Cortex of kidney (tissue), 1 donor: ENCODE measurements at places on chromosomes 4 and X.

GRCh38 chr4:168683595-168683994 is 186.7 kb downstream of the PALLD start:
- no peak for DNase-seq

- no peak for DNase-seq
Observed at GRCh38 chr4:89193843-89194242, 82.5 kb downstream of the TIGD2 start.

GRCh38 chr4:5707778-5708448 is 446 bp downstream of the EVC2 start:
- DNase-seq, result no peak

- no peak for DNase-seq
Observed at GRCh38 chr4:147546349-147546748, 65.5 kb downstream of the EDNRA start.

GRCh38 chrX:124125471-124125870 is 164.0 kb downstream of the STAG2 start:
- no peak for DNase-seq
